ENCODE measurements at places on chromosomes 2 and 18.

DNA sequence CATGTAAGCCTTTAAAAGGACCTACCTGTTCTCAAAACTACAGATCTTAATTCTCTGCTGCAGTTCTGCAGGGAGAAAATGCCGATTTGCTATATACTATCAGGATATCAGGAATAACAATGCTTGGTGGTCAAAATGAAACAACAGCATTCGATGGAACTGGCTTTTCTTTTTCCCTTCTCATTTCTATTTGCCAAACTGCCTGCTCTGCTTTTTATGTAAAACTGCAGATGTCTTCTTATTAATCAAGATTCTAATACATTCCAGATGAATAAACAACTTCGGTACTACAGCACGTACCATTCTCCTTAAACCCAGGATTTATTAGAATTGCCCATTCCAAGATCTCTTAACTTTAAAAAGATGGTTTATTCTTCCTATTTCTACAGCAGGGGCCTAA lies 100.9 kb downstream of the ZNF521 start:
- no peak for DNase-seq

DNA sequence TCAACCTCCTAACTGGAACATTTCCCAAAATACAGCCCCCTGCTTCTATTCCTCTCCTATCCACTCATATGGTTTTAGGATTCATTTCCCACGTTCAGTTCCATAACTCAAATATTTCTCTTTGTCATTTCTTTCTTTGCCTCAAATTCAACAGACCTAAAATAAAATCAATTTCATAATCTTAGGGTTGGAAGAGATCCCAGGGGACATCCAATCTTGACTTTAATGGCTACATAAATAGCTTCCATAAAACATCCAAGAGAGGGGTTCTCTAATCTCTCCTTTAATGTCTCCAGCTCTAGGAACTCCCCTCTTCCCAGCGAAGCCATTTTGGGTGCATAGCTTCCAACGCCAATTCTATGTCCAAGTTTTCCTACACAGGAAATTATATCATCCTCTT lies 33.8 kb downstream of the RBKS start:
- DNase-seq: no peak

GRCh38 chr2:55923091-55923981 lies at the start of gene EFEMP1:
Gene EFEMP1, minus strand, starts transcription at chr2:55923782. Its CDS starts 1,342 bp downstream, at chr2:55922440.
- DNase-seq: peak; percentile 36

DNA sequence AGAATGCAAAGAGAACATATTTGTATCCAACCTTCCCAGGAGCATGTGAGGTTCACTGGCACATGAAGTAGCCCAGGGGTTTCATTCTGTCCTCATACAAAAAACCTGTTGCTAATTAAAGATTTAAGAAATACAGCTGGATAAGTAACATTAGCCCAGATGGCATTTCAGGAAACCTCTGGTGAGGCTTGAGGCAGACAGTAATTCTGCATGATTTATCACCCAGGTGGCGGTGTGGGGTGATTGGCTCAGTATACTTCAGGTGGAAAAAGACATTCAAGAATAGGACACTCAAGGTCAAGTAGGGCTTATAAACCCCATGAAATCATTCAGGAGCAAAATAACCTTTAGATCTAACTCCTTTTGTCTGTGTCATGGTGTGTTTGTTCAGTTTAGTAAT lies 237.4 kb downstream of the RNF144A start:
- DNase-seq: no peak

- no peak for DNase-seq
These were observed 6.0 kb downstream of the ZNF516 start for GRCh38 chr18:76489081-76489480.

DNA sequence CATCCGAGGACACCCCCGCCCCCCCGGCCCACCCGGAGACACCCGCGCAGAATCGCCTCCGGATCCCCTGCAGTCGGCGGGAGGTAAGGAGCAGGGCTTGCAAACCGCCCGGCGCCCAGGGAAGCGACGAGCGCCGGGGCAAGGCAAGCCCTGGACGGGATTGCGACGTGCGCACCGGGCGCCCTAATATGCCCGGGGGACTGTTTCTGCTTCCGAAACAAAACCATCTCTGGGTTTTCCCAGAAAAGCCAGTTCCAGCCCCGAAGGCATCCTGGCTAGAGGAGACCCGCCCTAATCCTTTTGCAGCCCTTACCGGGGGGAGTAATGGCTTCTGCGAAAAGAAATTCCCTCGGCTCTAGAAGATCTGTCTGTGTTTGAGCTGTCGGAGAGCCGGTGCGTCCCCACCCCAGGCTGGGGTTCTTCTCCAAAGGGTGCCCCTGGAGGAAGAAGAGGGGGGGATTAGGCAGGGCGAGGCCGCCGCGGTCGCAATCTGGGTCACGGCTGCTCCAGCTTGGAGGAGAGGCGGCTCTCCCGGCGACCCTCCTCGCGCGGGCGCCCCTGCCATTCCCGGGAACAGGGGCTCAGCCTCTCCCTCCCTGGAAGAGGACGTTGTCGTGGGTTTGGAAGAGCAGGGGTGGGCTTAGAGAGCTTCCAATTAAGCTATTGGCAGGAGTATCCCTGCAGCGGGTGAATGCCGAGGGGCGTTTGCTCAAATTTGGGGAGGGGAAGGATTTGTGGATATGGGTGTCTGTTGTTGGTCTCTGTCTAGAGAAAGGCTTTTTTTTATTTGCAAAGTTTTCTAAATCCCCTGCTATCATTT lies 521 bp downstream of the MYCN start:
- no peak for DNase-seq

DNA sequence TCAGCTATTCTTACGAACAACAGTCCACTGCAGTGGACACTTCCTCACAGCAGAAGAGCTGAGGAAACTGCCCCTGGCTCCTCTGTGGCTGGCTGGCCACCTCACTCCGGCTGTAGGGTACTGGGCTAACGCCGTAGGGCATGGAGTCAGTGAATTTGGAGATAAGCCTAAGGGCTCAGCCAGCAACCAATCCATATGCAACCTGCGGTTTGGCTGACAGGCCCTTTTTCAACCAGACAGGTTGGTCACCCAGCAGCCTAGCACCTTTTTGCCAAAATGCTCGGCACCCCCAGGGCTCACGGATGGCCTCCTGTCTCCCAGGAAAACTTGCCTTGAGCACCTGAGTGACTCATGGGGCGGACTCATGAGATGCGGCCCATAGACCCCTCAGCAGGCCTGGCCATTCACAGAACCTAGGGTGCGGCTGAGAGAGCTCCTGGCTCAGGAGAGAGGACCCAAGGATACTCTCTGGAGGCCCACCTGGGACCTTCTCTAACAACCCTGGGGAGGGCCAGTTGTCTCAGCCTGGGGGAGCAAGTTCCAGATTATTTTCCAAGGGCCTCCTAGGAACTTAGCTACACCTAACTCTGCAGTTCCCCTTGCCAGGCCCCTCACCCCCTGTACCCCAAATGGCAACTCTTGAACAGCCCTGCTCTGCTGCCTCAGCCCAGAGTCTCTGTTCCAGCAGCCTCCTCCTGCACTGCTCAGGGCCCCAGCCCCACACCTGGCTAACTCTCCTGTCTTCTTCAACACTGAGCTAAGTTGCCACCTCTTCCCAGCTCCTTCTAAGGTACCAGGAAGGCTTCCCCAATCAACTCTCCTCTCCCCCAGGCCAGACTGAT lies 252.1 kb downstream of the CYP26B1 start:
- DNase-seq: peak; percentile 29

DNA sequence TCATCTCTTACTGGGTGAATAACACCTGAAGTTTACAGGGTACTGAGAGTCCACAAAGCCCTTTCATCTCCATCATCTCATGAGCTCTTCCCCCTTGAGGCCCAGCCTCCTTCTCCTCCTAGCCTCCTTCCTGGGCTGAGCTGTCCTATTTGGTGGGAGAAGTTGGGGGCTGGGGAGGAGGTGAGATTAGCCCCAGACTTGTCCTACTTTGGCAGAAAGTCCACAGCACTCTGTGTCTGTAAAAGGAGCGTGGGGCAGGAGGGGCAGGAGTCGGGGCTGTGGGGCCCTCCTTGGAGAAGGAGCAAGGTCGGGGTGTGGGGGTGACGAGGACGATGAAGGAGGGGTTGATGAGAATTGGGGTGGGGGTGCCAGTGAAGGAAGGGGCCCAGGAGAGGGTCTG lies 10.0 kb upstream of the DES start:
- no peak for DNase-seq

GRCh38 chr2:6314218-6314960 lies 551.3 kb downstream of the CMPK2 start:
- no peak for DNase-seq

- DNase-seq: no peak
These were observed 1.9 kb upstream of the ANKRD39 start for GRCh38 chr2:96859681-96860064.

GRCh38 chr2:58634653-58635370 lies 393.7 kb upstream of the FANCL start:
- no peak for DNase-seq

DNA sequence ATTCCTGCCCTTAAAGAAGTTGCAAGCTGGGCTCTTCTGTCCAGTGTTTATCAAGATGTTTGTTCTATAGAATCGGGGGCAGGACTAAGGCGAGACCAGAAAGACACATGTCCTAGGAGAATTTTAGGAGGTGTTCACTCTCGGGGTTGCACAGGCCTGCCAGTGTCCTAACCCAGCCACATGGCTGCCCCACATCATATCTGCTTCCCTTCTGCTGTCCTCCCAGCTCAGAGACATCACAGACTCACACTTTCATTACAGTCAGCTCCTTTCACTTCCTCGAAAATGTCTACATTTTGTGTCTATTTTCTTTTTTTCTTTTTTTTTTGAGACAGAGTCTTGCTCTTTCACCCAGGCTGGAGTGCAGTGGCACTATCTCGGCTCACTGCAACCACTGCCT lies 10.7 kb upstream of the MRO start:
- no peak for DNase-seq

- no peak for DNase-seq
These were observed 44.2 kb upstream of the ITSN2 start for GRCh38 chr2:24404491-24404921.

DNA sequence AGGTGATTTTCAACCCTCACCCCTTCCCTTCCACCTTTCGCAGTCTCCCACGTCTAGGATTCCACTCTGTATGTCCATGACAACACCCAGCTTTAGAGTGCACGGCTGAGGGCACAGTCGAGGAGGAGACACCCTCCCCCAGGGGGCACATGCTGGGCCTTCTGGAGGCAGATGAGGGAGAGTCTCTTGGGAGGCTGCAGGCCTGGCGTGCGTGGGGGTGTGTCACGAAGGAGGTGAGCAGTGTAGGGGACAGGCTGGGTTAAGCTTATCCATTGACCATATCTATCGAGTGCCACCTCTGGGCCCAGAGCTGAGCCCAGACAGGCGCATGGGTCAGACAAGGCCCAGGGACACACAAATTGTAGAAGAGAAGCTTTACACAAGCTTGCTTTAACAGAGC lies 18.8 kb downstream of the PROC start:
- no peak for DNase-seq

DNA sequence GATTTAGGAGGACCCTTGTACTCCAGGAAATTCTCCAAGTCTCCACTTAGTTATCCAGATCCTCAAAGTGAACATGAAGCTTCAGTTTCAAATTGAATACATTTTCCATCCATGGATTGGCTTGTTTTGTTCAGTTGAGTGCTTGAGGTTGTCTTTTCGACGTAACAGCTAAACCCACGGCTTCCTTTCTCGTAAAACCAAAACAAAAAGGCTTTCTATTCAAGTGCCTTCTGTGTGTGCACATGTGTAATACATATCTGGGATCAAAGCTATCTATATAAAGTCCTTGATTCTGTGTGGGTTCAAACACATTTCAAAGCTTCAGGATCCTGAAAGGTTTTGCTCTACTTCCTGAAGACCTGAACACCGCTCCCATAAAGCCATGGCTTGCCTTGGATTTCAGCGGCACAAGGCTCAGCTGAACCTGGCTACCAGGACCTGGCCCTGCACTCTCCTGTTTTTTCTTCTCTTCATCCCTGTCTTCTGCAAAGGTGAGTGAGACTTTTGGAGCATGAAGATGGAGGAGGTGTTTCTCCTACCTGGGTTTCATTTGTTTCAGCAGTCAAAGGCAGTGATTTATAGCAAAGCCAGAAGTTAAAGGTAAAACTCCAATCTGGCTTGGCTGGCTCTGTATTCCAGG lies at the start of gene CTLA4:
CTLA4 (plus strand) TSS at position 211 of the 640 bp plus-strand sequence; CDS start at position 383, 172 bp downstream.
- no peak for DNase-seq

GRCh38 chr2:184004948-184005672 lies 593.2 kb upstream of the ZNF804A start:
- no peak for DNase-seq

GRCh38 chr2:21165350-21165749 lies 41.6 kb downstream of the TDRD15 start:
- no peak for DNase-seq

- DNase-seq: no peak
These were observed 59.3 kb downstream of the PMAIP1 start for GRCh38 chr18:59959073-59959472.

DNA sequence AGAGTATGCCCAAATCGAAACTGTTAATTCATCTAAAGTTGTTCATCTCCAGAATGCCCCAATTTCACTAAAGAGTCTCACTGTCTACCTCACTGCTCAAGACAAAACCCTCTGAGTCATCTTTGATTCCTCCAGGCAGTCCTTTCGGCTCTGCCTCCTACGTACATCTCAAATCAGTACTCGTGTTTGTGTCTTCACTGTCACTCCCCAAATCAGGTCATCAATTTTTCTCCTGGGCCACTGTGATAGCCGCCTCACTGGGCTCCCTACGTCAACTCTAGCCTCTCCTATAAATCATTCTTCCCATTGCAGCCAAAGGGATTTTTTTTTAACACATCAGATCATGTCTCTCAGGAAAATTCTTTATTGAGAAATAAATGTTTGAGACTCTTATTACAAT lies 42.1 kb upstream of the TTC39C start:
- no peak for DNase-seq

GRCh38 chr2:96485350-96485749 lies 19.8 kb downstream of the NEURL3 start:
- no peak for DNase-seq

DNA sequence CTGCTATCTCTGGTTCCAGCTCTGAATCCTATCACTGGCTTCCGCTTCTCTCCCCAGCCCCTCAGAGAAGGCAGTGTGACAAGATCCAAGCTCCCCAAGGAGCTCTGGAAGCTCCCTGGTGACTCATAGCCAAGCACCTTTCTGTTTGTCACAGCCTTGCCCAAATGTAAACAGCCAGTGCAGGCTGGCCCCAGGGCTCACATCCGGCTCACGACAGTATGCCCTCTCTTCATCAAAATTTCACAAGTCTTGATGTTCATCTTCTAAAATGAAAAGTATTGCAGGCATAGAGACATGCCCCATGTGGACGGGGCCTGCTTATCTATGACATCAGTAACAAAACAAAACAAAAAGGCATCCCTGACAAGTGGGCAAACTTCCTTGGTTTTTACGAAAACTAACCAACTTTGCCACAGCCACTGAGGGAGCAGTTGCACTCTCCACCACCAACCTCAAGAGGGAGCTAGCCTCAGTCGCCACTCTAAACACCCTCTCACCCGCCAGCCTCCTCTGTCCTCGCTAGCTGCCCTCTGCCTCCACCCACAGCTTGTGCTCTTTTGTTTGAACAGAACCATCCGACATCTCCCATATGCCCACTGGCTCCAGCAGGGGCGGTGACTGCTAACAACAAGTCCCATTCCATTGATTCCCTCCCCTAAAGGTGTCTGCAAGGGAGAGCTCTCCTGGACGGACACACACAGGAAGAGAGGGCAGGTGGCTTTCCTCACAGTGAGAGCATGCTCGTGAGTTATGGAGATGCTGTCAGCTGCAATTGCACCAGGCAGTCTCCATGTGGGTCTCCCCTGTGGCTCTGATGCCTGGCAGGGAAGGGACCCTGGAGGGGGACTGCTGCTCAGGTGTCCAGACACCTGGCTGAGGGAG lies 71.0 kb upstream of the DAPL1 start:
- DNase-seq: no peak

Measured in dorsolateral prefrontal cortex (tissue), 122 donors.